ENCODE measurements at places on chromosomes 16 and 17.

DNA sequence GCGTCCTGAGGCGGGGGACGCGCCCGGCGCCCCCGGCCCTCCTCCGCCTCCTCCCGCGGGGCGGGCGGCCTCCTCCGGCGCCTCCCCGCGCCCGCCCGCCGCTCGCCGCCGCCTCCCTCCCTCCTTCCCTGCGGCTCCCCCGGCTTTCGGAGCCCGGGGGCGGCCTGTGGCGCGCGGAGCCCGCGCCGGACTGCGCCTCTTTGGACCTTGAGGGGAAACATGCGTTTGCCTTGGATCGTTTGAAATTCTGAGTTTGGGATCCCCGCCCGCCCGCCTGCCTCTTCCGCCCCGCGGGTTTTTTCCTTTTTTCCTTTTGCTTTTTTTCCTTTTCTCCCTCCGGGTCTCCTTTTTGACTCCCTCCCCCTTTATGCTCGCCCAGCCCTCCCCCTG lies 390 bp downstream of the ZNRF1 start:
- peak; percentile 18 for DNase-seq

- no peak for DNase-seq
Measured at GRCh38 chr17:78415821-78416711, 37.6 kb downstream of the PGS1 start.

GRCh38 chr16:69286941-69287713 lies 24.0 kb upstream of the VPS4A start:
- no peak for DNase-seq

DNA sequence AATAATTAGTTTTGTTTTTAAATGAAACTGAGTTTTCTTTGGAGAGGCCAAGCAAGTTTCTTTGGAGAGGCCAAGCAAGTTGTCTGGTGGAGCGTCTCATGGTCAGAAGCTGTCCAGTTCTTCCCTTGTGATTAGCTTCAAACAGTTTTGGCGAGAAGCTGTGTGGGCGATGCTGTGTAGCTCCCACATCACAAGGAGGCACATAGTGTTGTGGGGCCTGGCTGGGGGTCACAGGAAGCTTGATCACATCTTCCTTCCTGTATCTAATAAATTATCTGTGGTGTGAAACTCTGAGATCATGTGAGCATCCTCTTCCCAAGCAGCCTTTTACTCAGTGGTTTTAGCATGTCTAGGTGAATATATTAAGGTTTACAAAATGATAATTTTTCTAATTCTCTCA lies 33.9 kb downstream of the SPECC1 start:
- no peak for DNase-seq

DNA sequence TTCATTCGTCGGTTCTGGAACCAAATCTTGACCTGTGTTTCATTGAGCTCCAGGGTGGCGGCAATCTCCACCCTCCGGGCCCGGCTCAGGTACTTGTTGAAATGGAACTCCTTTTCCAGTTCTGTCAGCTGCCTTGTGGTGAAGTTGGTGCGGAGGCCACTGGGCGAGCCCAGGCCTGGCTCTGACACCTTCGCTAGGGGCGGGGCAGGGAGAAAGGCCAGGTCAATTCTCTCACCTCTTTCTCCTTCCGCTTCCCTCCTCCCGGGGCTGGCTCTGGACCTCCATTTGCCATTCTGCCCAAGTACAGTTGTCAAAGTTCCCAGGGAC lies 1.2 kb downstream of the HOXB1 start:
- DNase-seq = no peak

GRCh38 chr16:11175106-11175786 lies 80.8 kb downstream of the SOCS1 start:
- DNase-seq = no peak

DNA sequence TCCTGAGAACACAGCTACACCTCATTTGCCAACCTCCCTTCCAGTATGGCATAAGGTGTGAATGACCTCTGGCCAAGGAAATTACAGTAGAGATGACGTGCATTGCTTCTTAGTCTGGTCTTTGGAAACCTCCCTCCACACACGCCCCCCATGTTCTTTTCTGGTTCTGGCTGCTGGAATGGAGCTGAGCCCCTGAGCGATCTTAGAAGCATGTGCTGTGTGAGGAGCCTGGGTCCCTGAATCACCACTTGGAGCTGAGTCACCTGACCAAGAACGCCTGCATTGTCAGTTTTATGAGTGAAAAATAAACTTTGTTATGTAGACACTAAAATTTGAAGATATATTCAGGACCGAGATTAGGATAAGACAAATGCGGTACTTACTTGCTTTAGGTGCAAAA lies 51.4 kb downstream of the HS3ST3A1 start:
- DNase-seq = no peak

GRCh38 chr17:66950325-66950724 lies 14.2 kb upstream of the CACNG4 start:
- DNase-seq = no peak

GRCh38 chr17:27519550-27519949 lies 63.3 kb downstream of the KSR1 start:
- DNase-seq = no peak

GRCh38 chr16:54947616-54948015 lies 17.0 kb downstream of the IRX5 start:
- no peak for DNase-seq

- DNase-seq = no peak
Measured at GRCh38 chr16:57147381-57148221, 38.2 kb downstream of the PSME3IP1 start.

GRCh38 chr16:60091071-60091470 lies 1357.0 kb upstream of the GOT2 start:
- DNase-seq = no peak

- no peak for DNase-seq
Measured at GRCh38 chr16:77986011-77986740, 36.2 kb upstream of the CLEC3A start.

- DNase-seq = no peak
Measured at GRCh38 chr16:74726716-74727115, 26.1 kb upstream of the MLKL start.

DNA sequence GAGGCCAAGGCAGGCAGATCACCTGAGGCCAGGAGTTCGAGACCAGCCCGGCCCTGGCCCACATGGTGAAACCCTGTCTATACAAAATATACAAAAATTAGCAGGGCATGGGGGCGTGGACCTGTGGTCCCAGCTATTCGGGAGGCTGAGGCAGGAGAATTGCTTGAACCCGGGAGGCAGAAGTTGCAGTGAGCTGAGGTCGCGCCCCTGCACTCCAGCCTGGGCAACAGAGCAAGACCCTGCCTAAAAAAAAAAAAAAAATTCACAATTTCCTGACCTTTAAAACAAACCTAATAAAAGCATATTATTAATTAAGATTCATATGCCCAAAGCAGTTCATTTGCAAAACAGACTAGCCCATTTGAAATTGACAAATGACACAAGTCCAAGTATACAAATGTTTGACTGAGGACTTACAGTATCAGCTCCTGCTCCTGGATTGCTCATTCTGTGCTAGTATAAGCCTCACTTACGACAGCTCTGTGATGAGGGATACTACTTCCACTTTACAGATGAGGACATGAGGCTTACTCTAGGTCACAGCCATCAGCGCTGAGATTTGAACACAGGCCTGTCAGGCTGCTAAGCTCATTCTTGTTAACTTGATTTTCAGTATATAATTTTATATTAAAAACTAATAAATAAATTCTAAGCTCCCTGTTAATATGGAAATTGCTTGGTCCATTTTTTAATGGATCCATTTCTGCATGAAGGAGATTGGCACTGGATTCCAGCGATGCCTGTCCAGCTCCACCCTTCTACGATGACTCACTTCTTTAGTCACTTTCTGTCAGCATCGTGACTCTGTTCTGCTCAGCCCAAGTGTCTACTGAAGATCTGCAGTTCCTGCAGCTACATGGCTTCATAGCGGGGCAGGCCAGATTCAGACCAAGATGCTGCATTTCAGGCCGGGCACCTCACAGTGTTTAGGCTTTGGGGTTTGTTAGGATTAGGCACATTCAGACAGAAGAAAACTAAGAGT lies 88.2 kb downstream of the WDR59 start:
- no peak for DNase-seq

DNA sequence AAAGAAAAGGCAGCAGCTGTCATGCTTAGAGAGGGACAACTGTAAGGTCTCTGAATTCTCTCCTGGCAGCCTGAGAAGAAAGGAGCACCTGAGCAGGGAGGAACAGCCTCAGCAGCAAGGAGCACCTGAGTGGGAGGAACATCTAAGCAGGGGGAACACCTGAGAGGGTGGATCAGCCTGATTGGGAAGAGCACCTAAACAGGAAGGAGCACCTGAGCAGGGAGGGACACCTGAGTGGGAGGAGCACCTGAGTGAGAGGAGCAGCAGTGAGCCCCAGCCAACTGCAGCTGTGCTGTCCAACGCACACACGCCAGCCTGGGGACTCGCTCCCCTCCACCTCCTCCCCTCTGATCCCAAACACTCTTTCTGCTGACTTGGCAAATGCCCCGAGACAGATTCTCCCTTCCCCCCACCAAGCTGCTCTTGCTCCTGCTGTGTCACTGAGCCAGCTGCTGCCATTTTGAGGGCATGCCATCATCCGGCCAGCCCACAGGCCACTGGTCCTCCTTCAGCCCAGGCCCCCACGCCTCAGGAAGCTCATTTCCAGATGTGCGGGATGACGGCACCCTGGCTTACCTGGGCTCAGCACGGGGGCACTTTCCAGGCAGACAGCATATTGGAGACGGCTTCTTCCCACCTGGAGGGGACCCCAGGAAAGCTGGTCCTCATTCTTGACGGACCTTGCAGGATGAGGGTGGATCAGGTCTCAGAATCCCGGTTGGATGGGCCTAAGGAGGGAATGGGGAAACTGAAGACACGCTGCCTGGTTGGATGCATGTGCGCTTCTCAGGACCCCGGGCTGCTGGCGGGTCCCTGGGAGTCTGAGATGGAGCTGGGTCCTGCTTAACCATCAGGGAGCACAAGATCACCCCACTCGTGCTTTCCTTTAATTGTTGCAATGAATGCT lies 57.7 kb upstream of the RBFOX3 start:
- DNase-seq = no peak

- no peak for DNase-seq
Measured at GRCh38 chr16:10080051-10080772, 102.0 kb downstream of the GRIN2A start.

- DNase-seq = no peak
Measured at GRCh38 chr17:43560461-43561427, 14.6 kb upstream of the ETV4 start.

- no peak for DNase-seq
Measured at GRCh38 chr16:48124266-48124665, 31.5 kb downstream of the ABCC12 start.

- no peak for DNase-seq
Measured at GRCh38 chr16:58462089-58462488, 37.9 kb upstream of the NDRG4 start.

- DNase-seq = no peak
Measured at GRCh38 chr17:73548620-73549311, 95.5 kb downstream of the SDK2 start.

- DNase-seq = no peak
Measured at GRCh38 chr17:29948448-29949215, 7.2 kb downstream of the EFCAB5 start.

GRCh38 chr17:34758316-34758715 lies 178.9 kb downstream of the TMEM132E start:
- no peak for DNase-seq

GRCh38 chr16:1729445-1729844 lies 23.4 kb downstream of the MAPK8IP3 start:
- no peak for DNase-seq

- no peak for DNase-seq
Measured at GRCh38 chr17:48997103-48997826, at the start of gene IGF2BP1. Gene IGF2BP1, plus strand, starts transcription at chr17:48997385. Its CDS starts 361 bp downstream, at chr17:48997746.

DNA sequence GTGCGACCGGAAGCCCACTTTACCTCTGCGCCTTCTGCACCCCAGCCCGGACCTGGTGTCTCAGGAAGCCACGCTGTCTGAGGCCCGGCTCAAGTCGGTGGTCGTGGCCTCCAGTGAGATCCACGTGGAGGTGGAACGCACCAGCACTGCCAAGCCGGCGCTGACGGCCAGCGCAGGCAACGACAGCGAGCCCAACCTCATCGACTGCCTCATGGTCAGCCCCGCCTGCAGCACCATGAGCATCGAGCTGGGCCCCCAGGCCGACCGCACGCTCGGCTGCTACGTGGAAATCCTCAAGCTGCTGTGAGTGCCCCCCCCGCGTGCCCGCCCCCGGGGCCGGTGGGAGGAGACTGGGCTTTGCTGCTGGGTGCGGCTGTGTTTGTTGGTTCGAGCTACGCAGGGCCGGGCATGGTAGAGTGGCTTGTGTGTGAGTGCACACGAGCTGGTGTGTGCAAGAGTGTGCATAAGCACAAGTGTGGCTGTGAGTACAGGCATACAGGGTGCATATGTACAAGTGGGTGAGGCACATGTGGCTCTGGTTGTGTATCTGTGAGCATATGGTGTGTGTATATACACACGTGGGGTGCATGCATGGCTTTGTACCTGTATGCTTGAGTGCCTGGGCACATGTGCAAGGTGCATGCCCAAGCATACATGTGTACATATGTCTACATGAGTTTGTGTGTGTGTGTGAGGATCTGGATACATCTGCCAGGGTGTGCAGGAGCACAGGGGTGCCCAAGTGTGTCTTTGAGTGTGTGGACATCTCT lies 100.6 kb upstream of the PLCG2 start:
- no peak for DNase-seq

- DNase-seq = no peak
Measured at GRCh38 chr17:66537502-66537901, 235.1 kb downstream of the PRKCA start.

DNA sequence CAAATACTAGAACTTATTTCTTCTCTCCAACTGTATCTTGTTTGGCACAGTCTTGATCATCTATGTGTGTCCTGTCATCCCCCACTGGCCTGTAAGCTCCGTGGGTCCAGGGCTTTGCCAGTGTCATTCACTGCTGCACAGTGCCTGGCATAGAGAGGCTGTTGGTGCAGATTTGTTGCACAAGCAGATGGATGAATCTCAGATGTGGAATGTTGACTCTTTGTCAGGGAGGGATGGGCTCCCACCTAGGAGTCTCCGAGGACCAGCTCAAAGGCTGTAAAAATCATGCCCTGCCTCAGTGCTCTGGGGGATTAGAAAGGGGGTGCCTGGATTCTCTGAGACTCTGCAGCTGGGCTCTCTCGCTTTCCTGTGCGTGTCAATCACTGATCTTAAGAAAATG lies 60.6 kb downstream of the RAB11FIP4 start:
- DNase-seq = no peak

DNA sequence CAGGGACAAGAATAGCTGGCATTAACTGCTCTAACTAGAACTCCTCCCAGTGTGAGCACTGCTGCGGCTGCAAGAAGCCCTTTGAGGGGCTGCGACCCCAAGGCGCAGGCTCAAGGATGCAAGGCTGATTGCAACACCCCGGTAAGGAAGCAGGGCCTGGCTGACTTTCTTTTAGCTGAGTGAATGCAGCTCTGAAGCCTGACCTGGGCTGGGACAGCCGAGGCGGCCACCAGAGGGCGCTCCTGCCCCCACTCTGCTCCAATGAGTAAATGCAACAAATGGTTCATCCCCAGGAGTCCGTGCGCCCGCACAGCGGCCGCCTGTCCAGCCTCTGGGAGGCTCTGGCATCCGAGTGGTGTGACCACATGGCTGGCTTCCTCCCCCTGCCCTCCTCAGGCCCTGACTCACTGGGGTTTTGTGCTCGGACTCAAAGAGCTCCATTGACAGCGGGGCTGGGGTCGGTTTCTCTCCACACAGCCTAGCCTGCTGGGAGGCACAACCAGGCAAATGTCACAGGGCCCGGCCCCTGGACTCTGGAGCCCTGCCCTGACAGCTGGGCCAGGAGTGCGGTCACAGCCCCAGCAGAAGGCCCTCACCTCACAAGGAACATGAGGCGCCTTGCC lies at the start of gene SMIM5:
SMIM5 (plus strand) TSS at position 572 of the 623 bp plus-strand sequence. CDS start 6,768 bp downstream, outside the sequence.
- peak; percentile 73 for DNase-seq

- DNase-seq = no peak
Measured at GRCh38 chr16:50012182-50012581, 12.8 kb upstream of the CNEP1R1 start.

- no peak for DNase-seq
Measured at GRCh38 chr16:15553313-15554088, 89.5 kb downstream of the MARF1 start.
